ENCODE measurements at places on chromosomes 16 and 17.
A peak's percentile ranks its signal among the peaks of the same experiment; 100 is the strongest.

- DNase-seq, result no peak
Measured at GRCh38 chr16:15054357-15055140, 1.3 kb downstream of the NTAN1 start.

- DNase-seq, result no peak
Measured at GRCh38 chr16:30813821-30814189, 26.8 kb upstream of the ZNF629 start.

DNA sequence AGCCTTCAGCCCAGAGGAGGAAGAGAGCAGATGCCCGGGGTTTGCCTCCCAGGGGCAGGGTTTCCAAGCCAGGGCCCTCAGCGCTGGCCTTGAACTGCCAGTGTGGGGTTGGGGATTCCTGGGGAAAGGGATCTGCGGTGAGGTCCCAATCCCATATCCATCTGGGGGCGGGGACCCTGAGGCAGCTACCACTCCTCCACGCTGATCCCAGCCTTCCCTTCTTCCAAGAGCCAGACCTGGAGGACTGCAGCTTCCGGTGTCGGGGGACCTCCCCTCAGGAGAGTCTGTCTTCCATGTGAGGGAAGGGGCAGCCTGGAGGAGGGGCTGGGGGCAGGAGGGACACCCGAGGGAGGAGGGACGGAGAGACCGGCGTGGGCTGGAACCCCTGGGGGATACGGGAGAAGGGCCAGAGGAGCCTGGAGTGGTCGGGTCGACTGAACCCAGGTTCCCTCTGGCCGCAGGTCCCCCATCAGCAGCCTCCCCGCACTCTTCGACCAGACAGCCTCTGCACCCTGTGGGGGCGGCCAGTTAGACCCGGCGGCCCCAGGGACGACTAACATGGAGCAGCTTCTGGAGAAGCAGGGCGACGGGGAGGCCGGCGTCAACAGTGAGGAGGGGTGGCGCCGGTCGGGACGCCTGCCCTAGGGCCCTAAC, 10.7 kb upstream of the CISD3 start:
- no peak for DNase-seq

- no peak for DNase-seq
Measured at GRCh38 chr16:74076568-74076967, 220.0 kb upstream of the PSMD7 start.

- no peak for DNase-seq
Measured at GRCh38 chr17:66406701-66407644, 104.6 kb downstream of the PRKCA start.

- peak; percentile 7 for DNase-seq
Measured at GRCh38 chr17:60151355-60151754, 1.6 kb downstream of the CA4 start.

DNA sequence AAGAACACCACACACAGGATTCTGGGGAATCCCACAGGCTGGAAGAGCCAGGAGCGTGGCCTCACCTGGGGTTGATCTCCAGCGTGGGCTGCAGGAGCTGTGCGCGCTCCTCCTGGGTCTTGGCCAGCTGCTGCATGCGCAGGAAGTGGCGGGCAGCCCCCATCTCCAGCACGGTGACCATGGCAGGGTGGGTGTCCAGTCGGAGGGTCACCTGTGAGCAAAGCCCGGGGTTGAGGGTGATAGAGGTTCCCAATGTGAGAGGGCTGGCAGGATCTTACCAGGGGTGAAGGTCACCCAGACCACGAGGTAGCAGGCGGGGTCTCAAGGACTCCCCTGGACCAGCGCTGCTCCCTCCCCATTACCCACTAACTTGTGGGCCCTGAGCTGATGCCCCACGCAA, 7.4 kb downstream of the DNASE1 start:
- DNase-seq, result no peak

DNA sequence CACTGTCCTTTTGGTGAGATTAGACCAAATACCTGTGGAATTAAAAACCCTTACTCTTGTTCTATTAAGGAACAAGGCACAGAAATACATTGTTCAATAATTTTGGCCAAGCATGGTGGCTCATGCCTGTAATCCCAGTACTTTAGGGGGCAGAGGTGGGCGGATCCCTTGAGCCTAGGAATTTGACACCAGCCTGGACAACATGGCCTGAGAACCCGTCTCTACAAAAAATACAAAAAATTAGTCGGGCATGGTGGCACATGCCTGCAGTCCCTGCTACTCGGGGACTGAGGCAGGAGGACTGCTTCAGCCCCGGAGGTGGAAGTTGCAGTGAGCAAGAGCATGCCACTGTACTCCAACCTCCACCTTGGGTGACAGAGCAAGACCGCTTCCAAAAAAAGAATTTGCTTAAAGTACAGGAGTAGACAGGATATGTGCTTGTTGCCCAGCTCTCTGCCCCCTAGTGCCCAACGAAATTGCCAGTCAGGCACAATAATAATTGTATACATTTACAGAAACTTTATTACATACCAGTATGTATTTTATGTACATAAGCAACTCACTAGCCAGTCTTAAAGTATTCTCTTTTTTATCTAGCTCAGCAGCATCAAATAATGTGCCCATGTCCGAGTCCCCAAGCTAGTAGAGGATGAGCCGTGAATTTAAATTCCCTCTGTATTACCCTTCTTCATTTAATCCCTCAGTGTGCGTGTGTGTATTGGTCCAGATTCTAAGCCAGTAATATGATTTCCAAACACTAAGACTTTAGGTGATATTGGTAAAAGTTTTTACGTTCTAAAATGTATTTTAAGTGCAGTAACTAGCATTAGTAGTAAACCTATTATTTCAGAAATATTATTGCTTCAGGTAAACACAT, 1.4 kb downstream of the THUMPD1 start:
- no peak for DNase-seq

Measured in activated effector memory CD4-positive, alpha-beta T cell treated with Interleukin-2 at 50 U/mL for 16 hours (primary cell).